ENCODE measurements at places on chromosomes 3 and 15.

DNA sequence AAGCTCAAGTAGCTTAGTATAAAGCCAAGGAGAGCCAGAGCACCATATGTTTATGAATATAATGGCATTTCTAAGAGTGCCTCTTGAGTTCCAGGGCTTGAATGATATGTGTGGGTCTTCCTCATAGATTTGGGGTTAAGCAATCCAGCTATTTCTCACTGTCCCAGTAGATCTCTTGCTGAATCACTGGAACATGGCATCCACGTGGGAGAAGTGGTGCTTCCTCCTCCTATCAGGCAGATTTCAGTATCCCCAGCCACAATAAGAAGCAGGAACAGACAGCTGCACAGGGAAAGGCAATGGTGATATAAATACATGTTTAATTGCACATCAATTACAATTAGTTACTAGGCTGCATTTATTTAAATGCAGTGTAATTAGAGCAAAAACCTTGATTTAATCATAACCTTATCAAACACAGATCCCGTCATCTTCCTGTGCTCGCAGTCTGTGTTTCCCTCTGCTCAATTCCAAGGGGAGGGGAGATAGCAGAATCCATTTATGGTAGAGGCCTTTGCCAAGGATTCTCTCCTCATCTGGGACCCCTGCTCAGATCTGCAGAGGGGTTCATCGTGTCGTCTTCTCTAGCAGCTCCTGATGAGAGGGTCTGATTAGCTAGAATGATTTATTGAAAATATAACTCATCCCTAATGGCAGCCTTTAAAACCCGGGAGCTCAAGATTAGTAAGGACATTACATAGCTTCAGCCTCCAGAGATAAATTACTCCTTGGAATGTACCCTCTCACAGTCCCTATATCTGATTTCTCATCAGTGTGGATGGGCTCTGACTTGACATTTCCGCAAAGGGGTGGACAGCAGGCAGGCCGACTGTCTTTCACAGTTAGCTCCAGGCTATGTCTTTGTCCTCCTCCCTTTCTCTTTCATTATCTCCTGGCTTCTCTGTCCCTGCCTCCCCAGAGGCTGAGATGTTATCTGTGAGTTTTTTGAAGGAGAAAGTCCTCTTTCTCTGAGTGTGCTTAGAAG lies 775.9 kb downstream of the AGBL1 start:
- peak; percentile 23 for DNase-seq

DNA sequence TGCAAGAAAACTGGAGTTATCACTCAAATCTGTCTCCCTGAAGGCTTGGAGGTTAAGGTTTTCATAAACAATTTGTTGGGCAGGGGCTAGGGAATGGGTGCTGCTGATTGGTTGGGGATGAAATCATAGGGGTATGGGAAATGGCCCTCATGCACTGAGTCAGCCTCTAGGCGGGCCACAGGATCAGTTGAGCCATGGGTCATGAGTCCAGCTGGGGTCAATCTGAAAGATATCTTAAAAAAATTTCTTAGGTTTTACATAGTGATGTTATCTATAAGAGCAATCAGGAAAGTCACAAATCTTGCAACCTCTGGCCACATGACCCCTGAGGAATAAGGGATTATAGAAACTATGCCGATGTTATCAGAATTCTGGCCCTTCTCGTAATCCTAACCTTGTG lies 491.7 kb downstream of the ZIC1 start:
- DNase-seq, result no peak

GRCh38 chr3:95654570-95655362 lies 1159.6 kb upstream of the EPHA6 start:
- DNase-seq, result no peak

GRCh38 chr15:43955140-43955539 lies 128.3 kb downstream of the WDR76 start:
- DNase-seq, result no peak

DNA sequence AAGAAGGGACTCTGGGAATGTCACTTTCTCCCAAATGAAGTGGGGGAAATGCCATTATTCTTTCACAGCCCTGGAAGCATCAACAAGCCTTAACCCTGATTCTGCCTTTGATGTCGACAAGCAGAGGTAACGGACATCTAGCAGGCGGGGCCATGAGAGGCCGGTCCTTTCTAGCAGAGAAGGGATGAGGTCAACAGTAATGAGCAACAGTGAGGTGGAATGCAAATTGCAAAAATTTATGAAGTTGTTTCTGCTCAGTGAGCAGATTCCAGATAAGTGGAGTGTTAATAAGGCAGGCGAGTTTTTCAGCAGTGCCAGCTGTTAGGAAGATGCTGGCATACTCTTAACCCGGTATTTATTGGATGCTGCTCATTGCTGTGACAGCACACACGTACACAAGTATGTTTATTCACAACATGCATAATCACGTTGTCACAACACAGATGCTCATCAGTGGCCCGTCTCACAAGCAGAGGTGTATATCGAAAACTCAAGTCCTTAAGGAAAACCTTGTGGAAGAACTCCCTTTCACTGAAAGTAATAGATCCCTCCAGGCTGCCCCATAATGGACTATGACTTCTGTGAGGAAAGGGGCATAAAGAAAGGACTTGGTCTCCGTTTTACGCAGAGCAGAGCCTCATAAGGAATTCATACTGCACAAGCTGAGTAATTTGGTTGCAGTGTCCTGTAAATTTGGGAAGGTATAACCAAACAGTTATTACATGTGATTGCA lies 329.0 kb downstream of the IGSF11 start:
- DNase-seq, result no peak

GRCh38 chr3:127137757-127138536 lies 55.0 kb upstream of the PRR23E start:
- no peak for DNase-seq

DNA sequence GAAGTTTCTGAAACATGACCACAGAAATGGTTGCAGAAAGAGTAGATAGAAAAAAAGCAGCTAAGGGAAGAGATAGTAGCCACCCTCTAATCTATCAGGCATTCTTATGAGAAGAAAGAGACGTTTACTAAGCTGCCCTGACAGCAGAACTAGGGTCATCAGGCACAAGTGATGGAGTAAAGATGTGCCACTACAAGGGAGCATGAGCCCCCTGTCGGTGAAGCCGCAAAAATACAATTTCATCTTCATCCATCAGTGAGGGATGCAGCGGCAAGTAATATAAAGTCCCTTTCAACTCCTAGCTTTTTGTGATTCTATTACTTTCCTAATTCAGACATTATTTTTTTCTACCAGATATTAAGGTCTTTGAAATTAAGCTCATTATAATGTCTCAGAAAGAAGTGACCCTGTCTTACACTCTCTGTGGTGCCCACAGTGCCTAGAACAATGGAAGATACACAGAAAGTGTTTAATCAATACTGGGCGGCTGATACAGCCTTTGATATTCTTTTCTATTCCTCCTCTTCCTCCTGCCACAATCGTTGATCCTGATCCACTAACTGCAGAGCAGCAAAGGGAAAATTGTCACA lies 651.6 kb downstream of the NTRK3 start:
- no peak for DNase-seq

GRCh38 chr3:59877263-59878037 lies 827.6 kb upstream of the CFAP20DC start:
- DNase-seq, result no peak

DNA sequence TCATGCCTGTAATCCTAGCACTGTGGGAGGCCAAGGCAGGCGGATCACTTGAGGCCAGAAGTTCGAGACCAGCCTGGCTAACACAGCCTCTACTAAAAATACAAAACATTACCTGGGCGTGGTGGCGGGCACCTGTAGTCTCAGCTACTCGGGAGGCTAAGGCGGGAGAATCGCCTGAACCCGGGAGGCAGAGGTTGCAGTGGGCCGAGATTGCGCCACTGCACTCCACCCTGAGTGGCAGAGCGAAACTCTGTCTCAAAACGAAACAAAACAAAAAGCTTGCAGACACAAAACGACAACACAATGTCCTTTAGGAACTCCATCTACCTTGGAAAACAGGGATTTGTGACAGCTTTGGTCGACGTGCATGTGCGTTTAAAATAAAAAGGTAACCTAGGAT lies 716 bp upstream of the KLHL24 start:
- no peak for DNase-seq

DNA sequence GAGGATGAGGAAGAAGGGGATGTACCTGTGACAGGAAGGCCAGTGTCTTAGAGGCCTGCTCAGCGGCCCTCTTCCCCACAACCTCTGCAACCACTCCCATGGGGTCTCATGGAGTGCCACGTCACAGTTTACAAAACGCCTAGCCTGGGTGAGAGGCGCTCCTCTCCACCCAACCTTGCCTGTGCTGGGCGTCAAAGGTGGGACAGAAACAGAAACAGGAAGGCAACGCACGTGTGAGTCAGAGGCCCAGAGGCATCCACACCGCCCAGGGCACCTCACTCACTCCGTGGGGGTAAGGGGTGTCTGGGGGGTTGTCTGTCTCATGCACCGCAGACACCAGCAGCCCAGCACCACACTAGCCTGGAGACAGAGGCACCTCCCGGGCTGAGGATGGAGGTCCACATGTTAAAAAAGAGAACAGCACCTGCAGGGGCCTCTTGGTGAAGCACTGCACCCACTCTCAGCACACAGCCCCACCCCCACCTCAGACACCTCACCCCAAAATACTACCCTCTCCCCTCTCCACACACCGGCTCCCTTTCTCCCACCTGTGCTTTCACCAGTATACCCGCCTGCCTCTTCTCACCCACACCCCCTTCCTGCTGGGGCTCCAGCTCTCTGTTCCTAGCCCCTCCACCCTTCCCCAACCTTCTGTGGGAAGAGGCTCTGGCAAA lies 4.7 kb upstream of the CALML4 start:
- DNase-seq, result no peak

DNA sequence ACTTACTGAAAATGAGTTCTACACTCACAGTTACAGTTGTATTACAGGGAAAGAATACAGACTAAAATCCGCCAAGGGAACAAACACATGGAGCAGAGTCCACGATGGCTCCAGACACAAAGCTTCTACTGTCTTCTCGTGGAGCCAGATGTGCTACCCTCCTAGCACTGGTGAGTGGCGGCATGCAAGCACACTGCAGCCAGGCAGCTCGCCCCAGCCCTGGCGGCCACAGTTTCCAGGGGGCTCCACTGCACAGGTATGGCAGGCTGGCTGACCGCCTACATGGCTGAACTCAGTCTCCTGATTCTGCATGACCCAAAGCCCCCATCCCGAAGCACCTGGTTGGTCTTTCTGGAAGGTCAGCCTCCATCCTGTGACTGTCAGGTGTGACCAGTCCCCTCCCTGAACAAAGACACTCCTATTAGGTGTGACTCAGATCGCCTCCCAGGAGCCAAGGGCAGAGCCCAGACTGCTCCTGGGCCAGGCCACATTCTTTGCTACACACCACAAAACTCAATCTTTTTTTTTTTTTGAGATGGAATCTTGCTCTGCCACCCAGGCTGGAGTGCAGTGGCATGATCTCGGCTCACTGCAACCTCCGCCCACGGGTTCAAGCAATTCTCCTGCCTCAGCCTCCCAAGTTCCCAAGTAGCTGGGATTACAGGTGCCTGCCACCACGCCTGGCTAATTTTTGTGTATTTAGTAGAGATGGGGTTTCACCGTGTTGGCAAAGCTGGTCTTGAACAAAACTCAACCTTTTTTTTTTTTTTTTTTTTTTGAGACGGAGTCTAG lies 51.5 kb downstream of the CFAP92 start:
- no peak for DNase-seq

DNA sequence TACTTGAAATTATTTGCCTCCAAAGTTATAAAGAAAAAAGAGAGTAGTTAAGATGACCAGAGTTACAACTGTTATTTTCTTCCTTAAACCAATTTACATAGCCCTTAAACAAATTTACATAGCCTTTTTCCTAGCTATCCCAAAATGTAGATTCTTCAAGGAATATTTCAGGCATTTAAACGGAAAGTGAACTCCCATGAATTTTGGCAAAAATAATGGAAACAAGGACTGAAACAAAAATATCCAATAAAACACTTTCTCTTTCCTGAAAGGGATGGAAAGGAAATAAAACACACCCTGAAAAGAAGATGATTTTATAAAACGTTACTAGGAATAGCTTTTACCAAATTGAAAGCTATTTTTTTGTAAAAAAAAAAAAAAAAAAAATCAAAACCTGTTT lies 418.6 kb downstream of the FOXP1 start:
- DNase-seq, result no peak

- no peak for DNase-seq
These were observed 5.8 kb upstream of the PLA2G4D start for GRCh38 chr15:42100021-42100800.

GRCh38 chr3:133256787-133257483 lies 142.9 kb upstream of the BFSP2 start:
- no peak for DNase-seq

- DNase-seq, result no peak
These were observed 34.8 kb upstream of the WNT5A start for GRCh38 chr3:55521738-55522421.

DNA sequence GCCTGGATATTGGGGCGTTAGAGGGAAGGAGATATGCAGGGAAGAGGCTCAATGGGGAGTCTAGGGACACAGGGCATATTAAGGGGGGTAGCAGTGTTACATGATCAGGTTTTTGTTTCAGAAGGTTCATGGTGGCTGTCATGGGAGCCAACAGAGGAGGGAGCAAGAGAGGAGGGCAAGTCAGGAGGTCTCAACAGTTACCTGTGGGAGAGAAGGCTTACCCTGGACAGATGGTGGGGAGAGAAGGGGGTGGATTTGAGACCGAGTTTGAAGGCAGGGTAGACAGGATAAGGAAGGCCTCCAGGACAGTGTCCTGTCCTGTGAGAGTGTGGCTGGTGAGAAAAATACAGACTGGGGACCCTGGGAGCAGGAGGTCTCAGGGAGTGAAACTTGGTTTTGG lies 3.8 kb upstream of the WNT7A start:
- no peak for DNase-seq

GRCh38 chr15:84840741-84841429 lies 23.7 kb downstream of the ALPK3 start:
- no peak for DNase-seq

- DNase-seq, result no peak
These were observed 57.0 kb upstream of the FRMD4B start for GRCh38 chr3:69442771-69443311.

DNA sequence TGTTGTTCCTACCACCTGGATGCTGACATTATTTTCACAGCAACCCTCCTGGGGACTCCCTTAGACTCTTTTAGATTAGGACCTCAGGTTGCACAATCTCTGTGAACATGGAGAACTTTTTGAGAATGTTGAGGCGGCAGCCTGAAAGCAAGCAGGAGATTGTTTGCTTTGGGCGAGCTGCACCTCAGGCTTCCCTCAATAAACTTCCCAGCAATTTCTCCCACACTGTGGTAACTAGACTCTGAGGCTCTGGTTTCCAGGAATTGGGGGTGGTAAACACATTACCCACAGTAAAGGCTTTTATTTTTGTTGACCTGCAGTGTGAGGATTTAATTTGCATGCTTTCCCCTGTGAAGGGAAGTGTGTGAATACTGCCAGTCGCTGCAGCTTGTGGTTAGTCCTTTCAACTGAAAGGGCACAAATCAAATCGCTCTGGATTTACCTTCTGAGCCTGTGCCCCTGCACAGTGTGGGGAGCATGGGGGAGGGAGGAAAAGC lies 35.2 kb upstream of the SIAH2 start:
- no peak for DNase-seq

DNA sequence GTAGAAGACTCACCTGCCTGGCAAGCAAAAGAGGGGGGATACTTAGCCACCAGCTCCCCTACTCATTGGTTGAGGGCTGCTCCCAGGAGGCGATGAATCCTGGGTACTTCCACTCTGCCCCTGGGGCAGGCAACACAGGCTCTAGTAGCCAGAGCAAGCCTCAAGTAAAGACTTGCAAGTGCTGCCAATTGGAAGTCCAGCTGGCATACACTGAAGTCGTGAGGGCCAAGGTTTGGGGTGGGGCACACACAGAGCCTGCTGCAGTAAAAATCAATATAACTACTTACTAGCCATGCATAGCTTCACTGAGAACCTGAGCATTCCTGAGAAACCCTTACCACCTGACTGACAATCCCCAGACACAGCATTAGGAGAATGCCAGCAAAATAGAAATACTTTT lies 123.0 kb upstream of the EIF1B start:
- no peak for DNase-seq

- DNase-seq, result no peak
These were observed 177.9 kb downstream of the ARPP21 start for GRCh38 chr3:35817216-35817615.

All from urinary bladder (tissue), 4 donors.